ENCODE measurements at places on chromosomes 7 and 10. TPM values are rescaled to one million over a fixed set of nuclear protein-coding genes. Genes with fewer than 3 reads are reported as not detected.

ABCB1 gene
- 22.1 TPM for polyA plus RNA-seq

CPN1 gene
- polyA plus RNA-seq, result 3.1 TPM

CYP3A7 gene
- polyA plus RNA-seq, result 0.46 TPM

DNA sequence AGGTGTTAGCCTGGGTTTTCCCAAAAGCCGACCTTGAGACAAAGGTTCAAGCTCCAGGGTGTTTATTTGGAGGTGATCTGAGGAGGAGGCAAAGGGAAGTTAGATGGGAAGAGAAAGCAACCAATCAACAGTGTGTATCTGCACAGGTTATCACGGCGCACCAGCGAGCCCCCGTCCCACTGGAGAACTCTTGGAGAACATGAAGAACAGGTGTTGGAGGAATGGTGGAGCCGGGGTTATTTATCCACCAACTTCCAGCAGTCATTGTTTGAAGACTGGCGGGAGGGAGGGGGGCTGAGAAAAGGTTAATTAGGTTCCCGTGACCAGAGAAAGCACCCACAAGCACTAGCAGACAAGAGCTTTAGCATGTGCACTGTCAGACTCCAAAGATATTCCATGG lies 282.5 kb upstream of the FOXK1 start:
- DNase-seq, result no peak

GRCh38 chr7:2924866-2925840 lies 81.0 kb upstream of the GNA12 start:
- DNase-seq, result no peak

GRCh38 chr7:148492157-148492860 lies 98.3 kb upstream of the C7orf33 start:
- DNase-seq, result no peak

- DNase-seq, result no peak
Measured at GRCh38 chr10:70492786-70493659, 14.5 kb downstream of the PALD1 start.

Measured in right renal cortex interstitium (tissue), 3 donors.